NCI-H69 (cell line): ENCODE measurements at places on chromosomes 16 and 17.

DNA sequence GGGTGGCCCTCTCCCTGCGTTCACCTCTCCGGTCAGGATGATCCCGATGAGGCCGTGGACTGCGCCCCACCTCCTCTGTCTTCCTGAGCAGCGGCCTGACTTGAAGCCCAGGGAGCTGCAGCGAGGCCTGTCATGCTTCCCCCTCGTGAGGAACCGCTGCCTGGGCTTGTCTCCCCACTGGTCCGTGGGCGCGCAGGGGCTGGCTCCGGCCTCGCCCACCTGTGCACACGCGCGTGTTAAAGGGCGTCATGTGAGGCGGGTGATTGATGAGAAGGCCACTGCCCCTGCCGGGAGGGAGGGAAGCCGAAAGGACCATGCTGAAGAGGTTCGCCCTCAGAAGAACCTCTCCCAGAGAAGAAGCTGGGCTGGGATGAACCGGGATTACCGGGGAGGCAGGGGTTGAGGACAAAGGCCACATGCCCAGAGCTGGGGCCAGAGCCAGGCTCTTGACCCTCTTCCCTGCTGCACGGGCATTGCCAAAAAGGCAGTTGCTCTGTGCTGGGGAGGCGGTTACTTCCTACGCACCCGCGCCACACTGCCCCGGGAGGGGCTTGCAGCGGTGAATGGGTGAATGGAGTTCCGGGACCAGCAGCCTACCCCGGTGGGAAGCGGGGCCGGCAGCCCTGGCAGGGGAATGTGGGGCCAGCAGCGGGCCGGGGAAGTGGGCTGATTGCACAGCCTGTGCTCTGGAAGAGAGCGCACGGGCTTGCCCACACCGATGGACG, 85.9 kb upstream of the GSE1 start:
- DNase-seq, result no peak

DNA sequence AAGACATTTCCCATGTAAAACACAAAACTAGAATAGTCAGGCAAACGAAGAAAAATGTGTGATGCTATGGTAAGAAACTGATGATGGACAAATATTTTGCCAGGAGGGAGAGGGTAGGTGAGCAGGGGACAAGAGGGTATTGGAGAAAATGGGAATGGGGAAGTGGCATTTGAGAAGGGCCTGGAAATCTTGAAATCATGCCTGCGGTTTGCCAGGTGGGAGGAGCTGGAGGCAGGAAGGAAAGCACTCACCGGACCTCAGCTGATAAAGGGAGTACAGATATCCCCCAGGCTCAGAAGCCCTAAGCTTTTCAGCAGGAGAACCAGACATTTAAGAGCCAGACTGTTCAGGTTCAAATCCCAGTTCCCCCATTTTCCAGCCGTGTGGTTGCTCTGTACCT, 103.6 kb downstream of the GSG1L start:
- DNase-seq, result no peak

- DNase-seq, result no peak
Measured at GRCh38 chr17:7553356-7553755, 4.5 kb downstream of the TNFSF12 start.

- DNase-seq, result no peak
Measured at GRCh38 chr16:78284957-78285434, 185.5 kb downstream of the WWOX start.

GRCh38 chr16:77171745-77172635, 19.0 kb upstream of the MON1B start:
- peak; percentile 58 for DNase-seq

DNA sequence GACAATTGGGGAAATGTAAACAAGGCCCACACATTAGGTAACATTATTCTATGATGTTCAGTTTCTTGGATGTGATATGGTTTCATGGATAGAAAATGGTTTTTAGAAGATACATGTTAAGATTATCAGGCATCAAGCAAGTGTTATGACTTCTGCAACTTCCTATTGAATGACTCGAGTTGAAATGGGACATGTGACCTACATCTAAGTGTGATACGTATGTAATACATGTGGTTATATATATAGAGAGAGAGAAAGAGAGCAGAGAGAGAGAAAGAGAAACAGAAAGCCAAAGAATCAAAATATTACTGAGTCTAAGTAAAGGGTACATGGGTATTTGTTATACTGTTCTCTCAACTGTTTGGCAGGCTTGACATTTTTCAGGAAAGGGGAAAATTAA, 1.7 kb downstream of the TMEM170A start:
- no peak for DNase-seq

- no peak for DNase-seq
Measured at GRCh38 chr16:31513126-31513525, 4.9 kb upstream of the RUSF1 start.

- DNase-seq, result peak; percentile 90
Measured at GRCh38 chr16:58499615-58500351, at the start of gene NDRG4. NDRG4 (plus strand) TSS chr16:58500143; CDS start chr16:58500249, 106 bp downstream.

DNA sequence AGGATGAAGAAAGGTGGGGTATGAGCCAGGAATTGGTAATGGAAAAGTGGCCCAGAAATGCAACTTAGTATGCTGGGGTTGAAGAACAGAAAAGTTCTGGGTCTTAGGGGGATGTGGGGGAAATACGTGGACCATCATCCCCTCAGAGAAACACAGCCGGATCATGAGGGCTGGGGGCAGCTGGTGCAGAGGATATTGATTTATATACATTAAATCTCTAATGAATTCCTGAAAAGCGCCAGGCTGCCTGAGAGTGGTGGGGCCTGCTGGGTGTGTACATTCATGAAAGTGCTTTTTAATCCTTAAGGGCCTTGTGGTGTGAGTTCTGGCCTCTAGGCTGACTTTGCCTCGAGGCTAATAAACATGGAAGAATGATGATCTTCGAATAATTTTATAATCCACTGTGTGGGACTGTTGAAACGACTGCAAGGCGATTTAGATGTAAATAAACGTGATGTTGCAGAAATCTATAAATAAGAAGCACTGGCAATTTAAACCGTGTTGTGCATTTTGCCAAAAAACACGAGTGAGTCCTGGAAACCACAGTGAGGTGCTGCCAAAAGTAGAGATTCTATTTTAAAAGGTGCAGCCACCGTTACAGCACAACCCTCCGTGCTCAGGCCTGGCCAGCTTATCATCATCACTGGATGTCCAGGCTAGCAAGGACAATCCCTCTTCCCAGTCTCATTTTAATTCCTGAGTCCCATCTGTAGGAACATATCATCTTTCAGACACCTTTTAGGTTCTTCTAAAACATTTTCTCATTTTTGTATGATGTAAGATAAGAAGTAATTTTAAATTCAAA, 32.1 kb downstream of the PRKAR1A start:
- no peak for DNase-seq

DNA sequence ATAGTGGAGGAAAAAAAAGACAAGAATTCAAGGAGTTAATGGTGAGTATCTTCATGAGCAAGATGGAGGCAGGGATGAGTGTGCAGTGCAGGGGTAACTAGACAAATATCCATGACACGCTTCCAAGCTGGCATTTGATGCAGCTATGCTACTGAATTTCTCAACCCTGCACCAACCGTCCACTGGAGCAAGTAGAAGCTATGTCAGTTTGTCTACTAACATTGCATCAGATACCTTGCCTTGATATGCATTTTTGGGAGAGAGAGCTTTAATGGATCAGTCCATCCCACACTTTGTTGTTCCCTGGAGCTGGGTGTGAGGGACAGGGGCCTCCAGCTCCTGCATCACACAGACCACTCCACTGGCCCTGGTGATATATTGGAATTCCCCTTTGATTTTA, 16.4 kb downstream of the CCL11 start:
- DNase-seq, result no peak

DNA sequence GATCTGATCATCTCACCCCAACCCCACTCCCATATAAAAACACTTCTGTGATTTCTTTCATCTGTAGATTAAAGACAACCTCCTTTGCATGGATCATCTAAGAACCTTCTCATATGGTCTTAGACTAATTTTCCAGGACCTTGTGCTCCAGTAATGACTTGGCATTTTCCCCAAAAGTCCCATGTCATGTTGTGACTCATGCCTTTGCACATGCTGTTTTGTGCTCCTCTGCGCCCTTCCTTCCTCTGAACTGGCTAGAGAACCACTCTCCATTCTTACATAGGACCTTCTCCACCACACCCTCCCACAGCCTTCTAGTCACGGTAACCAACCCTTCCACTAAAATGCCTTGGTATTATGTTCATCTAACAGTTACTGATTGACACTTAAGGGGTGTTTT, 99.5 kb upstream of the AXIN2 start:
- DNase-seq, result no peak

DNA sequence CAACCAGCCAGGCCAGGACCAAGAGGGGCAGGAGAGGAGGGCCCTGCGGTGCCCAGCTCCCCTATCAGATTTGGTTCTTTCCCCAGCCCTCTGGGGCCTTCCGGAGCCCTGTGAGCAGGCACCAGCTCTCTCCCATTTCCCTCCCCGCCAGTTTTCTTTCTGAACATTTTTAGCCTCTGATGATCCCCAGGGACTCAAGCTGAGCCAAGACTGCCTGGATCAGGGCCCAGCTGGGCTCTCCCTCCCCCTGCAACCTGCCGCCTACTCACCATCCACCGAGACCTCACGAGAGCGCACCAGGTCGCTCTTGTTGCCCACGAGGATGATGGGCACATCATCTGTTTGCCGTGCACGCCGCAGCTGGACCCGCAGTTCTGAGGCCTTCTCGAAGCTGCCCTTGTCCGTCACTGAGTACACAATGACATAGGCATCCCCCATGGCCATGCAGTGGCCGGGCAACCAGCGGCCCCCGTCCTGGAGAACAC, 2.0 kb downstream of the RRAD start:
- peak; percentile 33 for DNase-seq

- DNase-seq, result no peak
Measured at GRCh38 chr16:81478876-81479511, 34.4 kb downstream of the CMIP start.

DNA sequence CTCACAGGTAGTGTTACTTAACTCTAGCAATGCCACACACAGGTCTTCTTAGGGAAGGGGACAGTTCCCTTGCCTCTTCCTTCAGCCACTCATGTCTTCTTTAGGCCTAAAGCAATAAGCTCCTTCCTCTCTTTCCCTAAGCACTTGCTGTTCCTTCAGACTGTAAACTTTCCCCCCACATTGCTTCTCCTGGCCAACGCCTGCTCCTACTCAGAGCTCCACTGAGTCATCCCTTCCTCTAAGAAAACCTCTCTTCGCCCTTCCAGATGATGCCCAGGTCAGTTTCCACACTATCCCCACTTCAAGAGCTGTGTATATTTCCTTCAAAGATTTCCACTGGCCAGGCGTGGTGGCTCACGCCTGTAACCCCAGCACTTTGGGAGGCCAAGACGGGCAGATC, 12.5 kb upstream of the EPOP start:
- DNase-seq, result no peak

- DNase-seq, result no peak
Measured at GRCh38 chr16:52372313-52372712, 174.6 kb downstream of the TOX3 start.

GRCh38 chr16:65961476-65962143, 404.9 kb upstream of the CDH5 start:
- no peak for DNase-seq

GRCh38 chr17:78128551-78129350, at the start of gene TMC6:
TMC6 (minus strand) TSS chr17:78128755; CDS start chr17:78126832, 1,923 bp downstream.
- DNase-seq, result peak; percentile 88

DNA sequence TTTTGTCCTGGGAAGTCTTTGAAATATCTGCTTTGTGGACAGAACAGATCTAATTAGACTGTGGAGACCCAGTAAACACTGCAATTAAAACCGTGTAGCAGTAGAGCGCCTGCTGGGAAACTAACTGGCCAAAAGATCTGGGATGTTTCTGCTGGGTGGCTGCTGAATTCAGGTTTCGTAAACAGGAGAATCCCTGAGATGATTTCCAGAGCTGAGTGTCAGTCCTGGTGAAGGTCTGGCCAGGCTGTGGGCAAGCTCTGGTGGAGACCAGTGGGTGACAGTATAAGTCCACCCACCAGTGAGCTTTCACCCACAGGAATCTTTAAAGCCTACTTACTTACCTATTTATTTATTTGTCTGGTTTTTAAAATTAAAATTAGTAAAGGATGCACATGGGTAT, 257.2 kb downstream of the IRF8 start:
- no peak for DNase-seq

GRCh38 chr17:80720610-80721577, 176.3 kb downstream of the RPTOR start:
- peak; percentile 90 for DNase-seq

DNA sequence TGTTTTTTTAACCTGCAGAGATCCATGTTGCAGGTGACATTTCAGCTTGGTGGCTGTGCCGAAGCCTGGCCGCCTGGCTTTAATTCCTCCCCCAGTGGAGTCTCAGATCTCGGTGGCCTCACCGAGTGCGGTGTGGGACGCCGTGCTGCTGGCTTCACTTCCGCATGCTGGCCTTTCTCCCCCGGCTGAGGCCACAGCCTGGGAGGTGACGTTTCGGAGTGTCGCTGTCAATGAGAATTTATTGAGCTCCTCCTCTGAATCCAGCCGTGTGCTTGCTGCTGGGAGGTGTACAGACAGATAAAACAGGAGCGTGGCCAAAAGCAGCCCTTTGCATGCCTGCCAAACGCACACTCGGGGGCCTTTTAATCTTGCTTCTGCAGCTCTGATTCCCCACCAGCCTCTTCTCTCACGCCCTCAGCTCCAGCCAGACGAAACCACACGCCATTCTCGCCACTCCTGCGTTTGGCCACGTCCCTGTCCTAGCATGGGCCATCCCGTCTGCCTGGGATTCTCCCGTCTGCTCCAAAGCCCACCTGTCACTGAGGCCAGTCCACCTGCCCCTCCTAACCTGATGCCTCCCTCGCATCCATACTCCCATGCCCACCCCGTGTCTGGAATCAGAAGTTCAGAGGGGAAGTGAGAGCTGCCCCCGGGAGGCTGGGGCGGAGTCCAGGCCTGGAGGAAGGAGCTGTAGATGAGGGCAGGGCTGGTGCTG, 3.6 kb downstream of the GSE1 start:
- DNase-seq, result peak; percentile 51

DNA sequence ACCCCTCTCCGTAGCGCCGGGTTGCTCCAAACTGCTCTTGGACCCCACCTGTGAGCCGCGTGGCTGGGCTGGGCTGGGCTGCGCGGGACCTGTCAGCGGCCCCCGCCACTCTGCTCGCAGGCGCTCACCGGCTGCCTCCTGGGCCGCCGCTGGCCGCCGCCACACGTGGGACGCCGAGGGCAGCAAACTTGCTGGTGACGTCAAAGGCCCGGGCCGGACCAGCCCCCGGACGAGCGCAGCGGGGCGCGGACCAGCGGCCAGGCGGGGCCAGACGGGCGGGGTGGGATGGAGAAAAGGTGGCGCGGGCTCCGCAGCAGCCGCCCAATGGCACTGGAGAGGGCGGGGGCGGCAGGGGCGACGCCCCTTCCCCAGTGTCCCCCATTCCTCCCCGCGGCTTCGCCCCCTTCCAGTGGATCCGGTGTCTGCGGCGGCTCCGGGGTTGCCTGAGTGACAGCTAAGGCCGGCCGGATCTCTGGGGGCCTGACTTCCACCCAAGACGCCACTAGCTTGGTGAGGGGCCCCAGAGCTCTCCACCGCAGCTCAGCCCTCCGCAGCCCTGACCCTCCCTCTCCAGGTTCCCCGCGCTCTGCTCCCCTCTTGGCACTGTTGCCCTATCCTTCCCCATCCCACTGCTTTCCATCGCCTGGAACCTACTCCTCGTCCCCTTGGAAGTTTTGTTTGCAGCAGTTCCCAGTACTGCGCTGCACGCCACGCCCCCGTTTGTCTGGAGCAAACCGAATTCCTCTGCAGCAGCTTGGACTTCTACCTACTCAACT, at the start of gene HS3ST3A1:
TSS of gene HS3ST3A1 (minus strand) at position 154 of the 776 bp plus-strand sequence. CDS start 800 bp downstream, outside the sequence.
- DNase-seq, result no peak
